ENCODE measurements at places on chromosomes 7 and 10. TPM values are rescaled to one million over a fixed set of nuclear protein-coding genes. Genes with fewer than 3 reads are reported as not detected.

PIP gene
- total RNA-seq: not detected

ZNF117 gene
- 34.0 TPM for total RNA-seq

PRSS1 gene
- total RNA-seq: not detected

CNPY1 gene
- not detected for total RNA-seq

LIPJ gene
- total RNA-seq: 0.22 TPM

MNX1 gene
- total RNA-seq: 0.59 TPM

CH25H gene
- 0.25 TPM for total RNA-seq

Data from glutamatergic neuron (in vitro differentiated cells).